MV-4-11 (cell line): ENCODE measurements at places on chromosomes 13 and 19.

GRCh38 chr19:10736916-10737551, 19.2 kb downstream of the DNM2 start:
- no peak for DNase-seq

DNA sequence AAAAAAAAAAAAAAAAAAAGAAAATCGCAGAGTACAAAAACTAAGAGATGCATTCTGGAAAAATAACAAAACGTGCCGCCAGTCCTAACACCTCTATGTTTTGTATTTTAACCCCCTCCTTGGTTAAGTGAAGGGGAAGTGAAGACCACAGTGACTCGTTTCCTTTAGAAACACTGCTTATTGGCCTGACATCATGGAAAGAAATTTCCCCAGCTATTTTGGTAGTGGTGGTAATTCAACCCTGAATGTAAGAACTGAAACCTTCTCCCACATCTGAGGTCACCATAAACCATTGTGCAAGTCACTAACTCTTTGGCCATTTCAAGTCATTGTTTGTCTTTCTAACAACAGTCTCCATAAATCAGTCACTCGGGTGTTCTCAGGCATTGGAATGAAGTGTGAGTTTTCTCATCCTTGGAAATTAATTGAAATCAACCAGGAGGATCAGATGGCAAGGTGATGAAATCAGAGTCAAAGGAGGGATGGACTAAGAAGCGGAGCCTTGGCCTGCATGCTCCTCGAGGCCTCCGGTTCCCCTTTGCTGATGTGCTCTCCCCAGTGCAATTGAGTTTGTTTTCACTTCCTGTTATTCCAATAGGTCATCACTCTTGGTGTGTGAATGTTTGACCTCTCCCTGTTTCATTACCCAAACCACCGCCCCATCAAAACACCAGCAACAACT, 443.9 kb downstream of the FGF9 start:
- peak; percentile 100 for DNase-seq

GRCh38 chr13:30241532-30241931, 65.8 kb downstream of the KATNAL1 start:
- DNase-seq: no peak

DNA sequence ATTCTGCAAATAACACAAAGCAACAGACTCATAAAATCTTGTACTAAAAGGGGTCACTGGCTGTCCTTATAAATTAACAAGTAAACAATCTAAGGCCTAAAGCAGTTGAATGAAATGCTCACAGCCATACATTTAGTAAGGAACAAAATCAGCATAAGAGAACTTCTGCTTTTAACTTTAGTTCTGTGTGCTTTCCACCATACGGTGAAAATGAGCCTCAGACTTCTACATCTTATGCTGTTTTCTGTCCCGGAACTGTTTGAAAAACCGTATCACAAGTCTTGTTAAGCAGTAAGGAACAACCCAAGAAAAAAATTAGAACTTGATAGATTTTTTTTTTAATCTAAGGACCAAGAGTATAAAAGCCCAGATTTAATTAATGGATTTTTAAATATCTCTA, 549.1 kb upstream of the MIR17HG start:
- DNase-seq: peak; percentile 55

DNA sequence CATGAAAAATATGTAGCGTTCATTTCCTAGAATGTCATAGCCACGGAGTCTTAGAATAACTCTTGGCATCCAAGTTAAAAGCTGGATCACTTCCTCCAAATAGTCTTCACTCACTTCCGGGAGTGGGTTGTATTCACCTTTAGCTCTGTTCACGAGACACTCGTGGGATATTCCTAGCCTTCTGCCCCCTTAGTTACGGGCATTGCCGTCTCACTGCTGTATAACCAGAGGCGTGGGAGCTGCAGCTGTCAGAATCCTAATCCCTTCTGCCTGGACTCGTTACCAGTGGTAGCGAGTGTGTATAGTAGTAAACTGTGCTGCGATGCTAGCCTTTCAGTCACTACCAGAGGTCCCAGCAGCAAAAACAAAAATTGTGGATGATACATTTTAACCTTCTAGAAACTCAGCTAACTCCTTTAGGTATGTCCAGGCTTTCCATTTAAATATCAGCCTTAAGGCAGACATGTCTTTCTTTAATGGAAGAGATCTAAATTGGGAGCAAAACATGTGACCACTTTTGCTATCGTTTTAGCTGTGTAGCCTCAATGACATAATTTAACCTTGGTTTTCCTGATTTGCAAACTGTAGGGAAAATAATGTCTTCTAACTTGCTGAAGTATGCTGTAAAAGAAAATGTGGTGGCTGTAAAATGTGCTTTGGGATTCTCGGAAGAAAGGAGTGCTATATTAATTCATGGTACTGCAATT, 34.1 kb downstream of the ERCC5 start:
- no peak for DNase-seq

GRCh38 chr13:46812301-46812797, 15.4 kb upstream of the ESD start:
- no peak for DNase-seq

GRCh38 chr19:11538232-11539036, at the start of gene CNN1:
Gene CNN1 (plus strand): TSS chr19:11538851. CDS start chr19:11538928, 77 bp downstream.
- DNase-seq: no peak

DNA sequence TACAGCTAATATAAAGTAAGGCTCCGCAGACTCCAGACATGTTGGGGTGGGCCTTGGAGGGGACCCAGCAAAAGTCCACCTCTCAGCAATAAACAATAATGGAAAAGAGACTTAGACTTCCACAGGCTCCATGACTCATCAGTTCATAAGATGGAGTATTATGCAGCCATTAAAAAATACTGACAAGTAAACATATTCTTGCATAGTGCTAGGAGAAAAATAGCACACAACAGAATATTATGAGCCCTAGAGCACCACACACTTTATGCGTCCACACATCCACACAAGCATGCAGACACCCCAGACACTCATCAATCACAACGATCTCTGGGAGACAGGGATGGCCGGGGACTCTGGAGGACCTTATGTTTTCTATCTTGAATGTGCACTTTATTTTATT, 46.0 kb downstream of the PDCD5 start:
- DNase-seq: no peak

DNA sequence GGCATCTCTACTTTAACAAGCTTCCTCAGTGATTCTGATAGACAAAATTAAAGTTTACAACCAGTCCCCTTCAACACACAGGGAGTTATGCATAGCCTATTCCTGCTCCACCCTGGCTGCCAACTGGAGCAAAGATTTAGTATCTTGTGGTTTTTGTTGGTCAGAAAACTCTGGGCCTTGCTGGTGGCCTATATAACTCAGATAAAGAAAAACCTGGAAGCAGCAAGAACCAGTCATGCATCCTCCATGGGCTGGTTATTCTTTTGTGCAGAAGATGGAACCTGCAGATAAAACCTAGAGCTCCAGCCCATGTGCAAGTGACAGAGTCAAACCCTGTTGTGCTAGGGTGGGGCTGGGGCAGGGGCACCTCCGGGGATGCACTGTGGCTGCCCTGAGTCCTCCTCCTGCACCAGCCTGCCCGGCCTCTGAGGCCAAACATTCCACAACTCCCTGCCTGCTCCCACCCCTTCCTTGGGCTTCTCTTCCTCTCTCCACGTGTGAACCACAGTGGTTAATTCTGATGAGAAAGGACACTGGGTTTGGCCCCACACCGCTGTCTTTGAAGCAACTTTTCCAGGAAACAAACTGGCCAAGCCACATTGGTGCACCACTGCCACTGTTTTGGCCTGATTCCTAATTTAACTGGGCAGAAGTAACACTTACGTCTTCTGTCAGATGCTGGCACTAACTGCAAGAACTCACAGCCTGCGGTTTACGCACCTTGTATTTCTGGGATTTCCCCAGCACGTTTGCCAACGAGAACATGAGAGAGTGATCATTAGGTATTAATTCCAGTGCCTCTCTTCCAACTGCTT, 23.3 kb upstream of the GGACT start:
- peak; percentile 61 for DNase-seq

DNA sequence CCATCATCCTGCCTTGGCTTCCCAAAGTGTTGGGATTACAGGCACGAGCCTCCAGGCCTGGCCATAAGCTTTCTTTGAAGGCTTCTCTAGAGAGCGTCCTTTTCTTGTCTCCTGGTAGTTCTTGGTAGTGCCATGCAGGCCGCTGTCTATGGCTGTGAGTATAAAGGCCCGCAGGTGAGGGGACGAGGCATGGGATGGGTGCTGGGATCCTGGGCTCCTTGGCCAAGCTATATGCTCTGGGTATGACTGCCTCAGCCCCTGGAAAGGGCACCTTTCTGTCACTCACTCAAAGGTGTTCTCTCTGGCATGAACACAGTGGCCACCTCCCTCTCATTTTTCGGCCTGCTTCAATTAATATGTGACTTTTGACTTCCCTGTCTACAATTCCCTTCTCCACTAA, 6.3 kb upstream of the ABCC4 start:
- DNase-seq: no peak

DNA sequence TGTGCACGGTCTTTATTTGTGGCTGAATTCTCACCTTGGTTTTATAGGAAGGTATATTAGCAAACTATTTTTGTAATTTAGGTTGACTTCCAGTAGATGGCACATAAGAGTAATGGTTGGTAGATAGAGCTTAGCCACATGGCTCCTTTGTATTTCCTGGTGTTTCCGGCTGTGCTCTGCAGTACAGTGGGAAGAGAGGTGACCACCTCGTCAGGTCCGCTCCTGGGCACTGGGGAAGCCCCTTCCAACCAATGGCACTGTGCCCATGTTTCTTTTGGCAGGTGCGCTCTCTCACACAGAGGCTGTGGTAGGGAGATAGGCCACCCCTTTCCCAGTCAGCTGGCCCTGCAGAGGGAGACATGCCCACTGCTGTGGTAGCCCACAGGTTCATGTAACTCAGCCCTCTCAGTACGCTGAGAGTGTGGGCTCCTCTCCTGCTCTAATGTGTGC, 74.3 kb upstream of the ATP12A start:
- DNase-seq: peak; percentile 60

DNA sequence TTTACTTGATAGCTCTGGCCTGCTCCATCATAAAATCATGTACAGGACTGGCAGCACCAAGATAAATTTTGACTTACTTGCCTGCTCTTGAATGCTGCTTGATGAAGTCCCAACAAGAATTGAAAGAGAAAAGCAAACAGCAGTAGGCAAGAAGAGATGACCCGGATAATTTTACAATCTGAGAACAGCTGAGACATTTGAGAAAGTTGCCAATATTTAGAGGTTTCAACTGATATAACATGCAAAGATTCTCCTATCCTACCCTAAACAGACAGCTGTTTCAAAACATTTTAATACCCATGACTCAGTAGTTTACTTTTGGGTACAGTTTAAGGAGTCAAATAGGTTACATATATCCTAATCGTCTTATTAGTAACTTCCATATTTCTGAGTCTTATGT, 5.9 kb downstream of the FRY start:
- DNase-seq: no peak

GRCh38 chr13:32622827-32623226, 36.6 kb downstream of the PDS5B start:
- DNase-seq: no peak

GRCh38 chr13:105643966-105644365, 891.5 kb downstream of the EFNB2 start:
- DNase-seq: no peak

GRCh38 chr19:17337675-17338432, 501 bp downstream of the GTPBP3 start:
- DNase-seq: peak; percentile 16

- DNase-seq: peak; percentile 53
These were observed 485.2 kb downstream of the ZNF536 start for GRCh38 chr19:30857388-30857787.

DNA sequence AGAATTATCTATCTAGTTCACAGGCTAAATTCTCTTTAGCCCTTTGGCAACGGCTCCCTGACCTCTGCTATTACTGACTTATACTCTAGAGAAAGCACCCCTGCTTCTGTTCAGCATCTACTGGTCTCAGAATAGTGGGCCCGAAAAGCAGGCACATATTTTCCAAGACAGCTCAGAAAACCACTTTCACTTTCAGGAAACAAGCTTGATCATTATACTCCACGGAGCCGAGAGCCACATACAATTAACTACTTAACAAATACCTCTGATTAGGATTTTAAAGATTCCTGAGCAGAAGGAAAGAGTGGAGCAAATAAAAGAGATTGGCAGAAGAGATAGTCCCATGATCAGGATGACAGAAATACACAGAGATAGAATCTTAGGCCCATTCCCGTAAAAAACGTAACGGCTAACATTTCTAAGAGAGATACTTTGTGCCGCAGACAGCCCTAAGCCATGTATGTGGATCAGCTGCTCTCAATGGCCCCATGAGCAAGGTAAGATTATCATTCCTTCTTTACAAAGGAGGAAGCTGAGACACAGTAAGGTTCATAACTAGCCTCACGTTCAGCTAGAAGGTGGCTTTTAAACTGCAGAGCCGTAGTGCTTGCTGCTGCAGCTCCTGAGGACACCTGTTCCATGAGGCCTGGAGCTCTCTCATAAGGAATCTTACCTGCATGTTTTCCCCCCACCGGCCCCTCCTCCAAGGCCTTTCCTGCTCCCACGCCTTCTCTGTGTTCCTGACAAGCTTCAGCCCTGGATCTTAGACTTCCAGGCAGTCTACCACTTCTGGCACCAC, 227.2 kb downstream of the FOXO1 start:
- no peak for DNase-seq

DNA sequence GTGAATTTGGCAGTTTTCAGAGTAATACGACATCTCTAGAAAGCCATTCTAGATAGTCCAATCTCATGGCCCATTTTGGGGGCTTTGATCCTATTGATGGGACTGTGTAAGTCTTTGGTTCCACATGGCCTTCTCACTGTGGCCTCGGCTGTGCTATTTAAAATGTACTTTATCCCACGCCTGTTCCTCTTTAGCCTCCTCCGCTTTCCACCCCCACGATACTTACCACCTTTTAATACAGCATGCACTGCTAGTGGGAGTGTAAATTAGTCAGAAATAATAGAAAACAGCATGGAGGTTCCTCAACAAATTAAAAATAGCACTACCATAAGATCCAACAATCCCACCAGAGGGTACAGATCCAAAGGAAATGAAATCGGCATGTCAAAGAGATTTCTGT, 28.3 kb upstream of the CEBPG start:
- DNase-seq: no peak
